ENCODE measurements at places on chromosomes 12 and 14. TPM values are rescaled to one million over a fixed set of nuclear protein-coding genes. Genes with fewer than 3 reads are reported as not detected.

The B4GALNT1 gene
- total RNA-seq = 1.4 TPM

- no peaks in the 10 kb centered on the region for H3K27me3 ChIP-seq
- DNase-seq = no peak
- peaks cover 12% of the 10 kb centered on the region for H3K4me1 ChIP-seq
- no peak overlapping the region for H3K27ac ChIP-seq
- H3K4me3 ChIP-seq = no peak overlapping the region
Measured at GRCh38 chr14:75547552-75548250, 25.4 kb downstream of the BATF start.

DNA sequence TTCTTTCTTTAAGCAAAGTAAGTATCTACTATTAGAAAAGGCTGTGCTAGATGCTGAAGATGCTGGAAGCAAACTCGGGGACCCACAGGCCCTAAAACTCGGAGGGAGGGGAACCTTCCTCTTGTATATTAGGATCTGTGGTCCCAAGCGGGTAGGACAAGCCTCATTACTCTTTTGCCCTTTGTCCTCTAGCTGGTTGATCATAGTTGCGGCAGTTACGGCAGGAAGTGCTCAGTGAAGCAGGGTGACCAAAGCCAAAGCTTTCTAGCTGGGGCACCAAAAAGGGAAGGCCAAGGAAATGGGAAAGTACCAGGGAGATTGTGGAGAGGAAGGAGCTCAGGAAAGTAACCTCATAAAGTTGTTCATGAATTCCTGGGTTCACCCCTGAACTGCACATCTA lies 76.3 kb downstream of the SCFD1 start:
- no peaks in the 10 kb centered on the region for H3K27me3 ChIP-seq
- no peak for DNase-seq
- H3K27ac ChIP-seq = no peak overlapping the region

DNA sequence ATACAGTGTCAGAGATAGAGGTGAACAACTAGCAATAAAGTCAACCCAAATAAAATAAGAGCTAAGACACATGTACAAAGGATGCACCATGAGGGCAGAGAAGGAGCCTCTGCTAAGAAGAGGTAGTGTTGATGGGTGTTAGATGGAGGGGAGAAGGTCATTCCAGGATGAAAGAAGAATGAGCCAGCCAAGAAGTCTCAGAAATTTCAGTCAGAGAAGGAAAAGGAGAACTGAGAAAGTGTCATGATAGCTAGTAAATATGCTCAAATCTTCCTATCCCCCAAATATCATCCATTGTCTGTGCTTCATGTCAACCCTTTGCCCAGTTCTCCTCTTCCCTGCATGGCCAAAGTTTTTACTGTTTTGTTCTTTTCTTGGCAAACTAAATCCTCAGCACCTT lies 225.2 kb upstream of the BTG1 start:
- no peak overlapping the region for H3K27ac ChIP-seq
- no peak for DNase-seq
- H3K4me1 ChIP-seq = peaks cover 8% of the 10 kb centered on the region
- H3K4me3 ChIP-seq = no peak overlapping the region
- H3K27me3 ChIP-seq = no peaks in the 10 kb centered on the region

DNA sequence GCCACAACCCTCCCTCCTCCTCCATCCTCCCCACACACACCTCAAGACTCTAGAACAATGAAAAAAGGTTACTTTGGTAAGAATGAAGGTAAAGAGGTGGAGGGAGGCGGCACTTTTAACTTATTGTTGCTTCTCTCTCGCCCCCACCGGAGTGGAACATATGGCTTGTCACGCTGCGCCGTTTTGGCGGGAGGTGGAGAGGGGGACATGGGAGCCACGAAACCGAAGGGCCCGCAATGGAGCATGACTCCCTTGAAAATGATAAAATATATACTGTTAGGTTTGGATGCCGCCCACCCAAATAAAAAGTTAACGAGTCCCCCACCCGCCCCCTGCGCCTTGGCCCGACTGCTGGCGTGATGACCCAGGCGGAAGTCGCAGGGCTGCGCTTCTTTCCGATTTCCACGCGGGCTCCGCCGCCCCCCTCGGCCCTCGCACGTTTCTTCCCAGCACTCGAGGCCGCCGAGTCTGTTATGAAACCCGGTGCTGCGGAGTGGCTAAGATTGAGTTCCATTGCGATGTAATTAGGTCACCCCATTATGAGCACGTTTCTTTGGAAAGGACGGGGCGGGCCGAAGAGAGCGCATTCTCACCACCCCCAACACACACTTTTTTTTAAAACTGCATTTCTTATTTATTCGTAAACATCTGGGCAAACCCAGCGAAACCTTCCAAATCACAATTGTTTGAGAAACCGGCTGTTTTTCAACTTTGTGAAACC lies 1.4 kb upstream of the ZFP36L1 start:
- H3K27me3 ChIP-seq = no peaks in the 10 kb centered on the region
- H3K4me3 ChIP-seq = peak overlapping the region; percentile 91

Data from naive thymus-derived CD4-positive, alpha-beta T cell (primary cell).